Stimulated activated CD4-positive, alpha-beta T cell treated with anti-CD3 and anti-CD28 coated beads, Interleukin-12 subunit alpha, Interleukin-12 subunit beta, amount 100 ng/mL, for 24 hours (primary cell): ENCODE measurements at places on chromosomes 3 and 15.

- DNase-seq, result no peak
Measured at GRCh38 chr3:150114873-150115540, 144.3 kb upstream of the PFN2 start.

GRCh38 chr3:77601823-77602415 lies 562.0 kb downstream of the ROBO2 start:
- DNase-seq, result no peak

GRCh38 chr3:44845528-44846520 lies 15.9 kb upstream of the TMEM42 start:
- no peak for DNase-seq

GRCh38 chr3:46921041-46921440 lies 43.5 kb downstream of the PTH1R start:
- no peak for DNase-seq

- no peak for DNase-seq
Measured at GRCh38 chr15:40591389-40591788, 2.7 kb upstream of the KNL1 start.

GRCh38 chr3:61913701-61914100 lies 352.3 kb downstream of the PTPRG start:
- DNase-seq, result no peak

GRCh38 chr15:94443186-94443585 lies 211.8 kb downstream of the MCTP2 start:
- DNase-seq, result no peak
